Activated CD4-positive, alpha-beta T cell treated with anti-CD3 and anti-CD28 coated beads, Interleukin-2, amount 10 ng/mL, durations not matched to agents 24 days and 14 days (primary cell): ENCODE measurements at places on chromosomes 13 and 19. TPM values are rescaled to one million over a fixed set of nuclear protein-coding genes. Genes with fewer than 3 reads are reported as not detected.

DNA sequence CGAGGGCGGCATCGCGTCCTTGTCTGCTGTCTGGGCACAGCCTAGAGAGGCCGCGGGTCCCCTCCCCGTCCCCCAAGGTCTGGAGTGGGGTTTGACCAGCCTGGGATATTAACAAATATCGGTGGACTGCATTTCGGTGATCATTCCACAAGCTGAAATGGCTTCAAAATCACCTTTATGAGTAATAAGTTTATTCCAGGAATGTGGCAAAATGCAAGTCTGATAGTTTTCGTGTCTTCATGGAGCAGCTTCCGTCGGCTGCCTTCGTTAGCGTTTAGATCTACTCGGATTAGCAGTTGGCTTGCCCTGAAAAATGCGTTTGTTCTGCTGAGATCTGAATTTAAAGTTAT, 1.1 kb upstream of the GJA3 start:
- DNase-seq: no peak

DNA sequence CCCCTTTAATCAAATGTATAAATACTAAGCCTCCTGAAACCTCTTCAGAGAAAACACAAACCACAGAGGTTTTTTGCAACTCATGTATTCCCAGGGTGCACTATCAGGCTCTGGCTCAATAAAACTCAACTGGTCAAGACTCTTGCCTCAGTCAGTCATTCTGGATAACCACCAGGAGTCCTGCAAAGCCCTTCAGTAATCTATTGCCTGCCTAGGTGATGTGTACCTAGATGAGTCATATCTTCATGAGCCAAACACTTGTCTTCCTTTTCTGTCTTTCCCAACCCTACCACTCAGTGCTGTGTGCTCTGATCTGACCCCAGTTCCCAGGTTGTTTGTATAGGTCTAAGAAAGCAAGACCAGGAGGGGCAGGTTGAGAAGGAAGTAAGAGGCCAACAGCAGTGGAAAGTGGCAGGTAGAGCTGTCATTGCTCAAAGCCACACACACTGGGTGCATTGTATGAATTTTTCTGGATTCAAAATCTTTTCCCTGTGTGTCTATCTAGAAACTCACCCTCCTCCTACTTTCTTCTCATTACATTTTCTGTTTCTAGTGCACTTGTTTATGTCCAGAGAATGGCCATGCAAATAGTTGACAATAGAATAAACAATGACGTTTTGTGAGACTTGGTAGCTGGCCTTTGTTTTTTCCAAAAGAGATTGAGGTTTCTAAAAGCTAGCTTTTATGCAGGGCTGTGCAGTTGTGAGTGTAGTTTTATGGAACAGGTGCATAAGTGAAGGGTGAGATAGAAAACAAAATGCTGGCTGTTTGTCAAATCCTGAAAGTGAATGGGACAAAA, 48.1 kb downstream of the PSG1 start:
- DNase-seq: no peak

GRCh38 chr13:101267656-101268055, 148.7 kb downstream of the NALCN start:
- DNase-seq: no peak

The PRR36 gene
- 0.21 TPM in 2 replicates for total RNA-seq

DNA sequence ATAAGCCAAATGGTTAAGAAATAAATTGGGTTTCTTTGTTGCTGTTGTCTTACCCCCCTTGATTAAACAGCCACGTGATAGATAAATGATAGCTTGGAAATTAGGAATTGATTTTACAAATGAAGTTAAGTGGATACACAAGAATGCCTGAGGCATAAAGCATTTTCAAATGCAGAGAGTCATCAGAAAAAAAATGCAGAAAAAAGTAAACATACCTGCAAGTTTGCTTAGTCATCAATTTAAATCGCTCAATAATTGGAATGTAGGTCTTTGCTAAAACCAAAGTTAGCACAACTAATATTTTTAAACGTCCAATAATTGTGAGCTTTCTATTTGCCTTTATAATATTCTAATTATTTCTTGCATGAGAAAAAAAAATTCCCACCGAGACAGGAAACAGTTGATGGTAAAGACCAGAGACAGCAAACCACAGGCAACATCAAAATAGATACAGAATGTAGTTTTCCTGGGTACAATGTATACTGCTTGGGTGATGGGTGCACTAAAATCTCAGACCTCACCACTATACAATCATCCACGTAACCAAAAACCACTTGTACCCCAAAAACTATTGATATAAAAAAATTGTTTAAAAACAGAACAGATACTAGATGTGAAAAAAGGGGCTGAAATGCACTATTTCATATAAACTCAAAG, 924.0 kb downstream of the PCDH9 start:
- DNase-seq: no peak

The ANKLE1 gene
- 17.3 and 17.9 TPM in 2 replicates for total RNA-seq

- DNase-seq: no peak
These were observed 9.8 kb downstream of the TPRX1 start for GRCh38 chr19:47794526-47794925.

The TEKTIP1 gene
- total RNA-seq: 1.4 and 2.2 TPM in 2 replicates
